ENCODE measurements at places on chromosomes 11 and 22.

GRCh38 chr22:18035751-18036150, 11.4 kb upstream of the MICAL3 start:
- no peak for DNase-seq

GRCh38 chr11:132245403-132246385, 875.3 kb downstream of the NTM start:
- DNase-seq, result no peak

- DNase-seq, result no peak
Measured at GRCh38 chr11:110298301-110298765, 1.9 kb upstream of the RDX start.

DNA sequence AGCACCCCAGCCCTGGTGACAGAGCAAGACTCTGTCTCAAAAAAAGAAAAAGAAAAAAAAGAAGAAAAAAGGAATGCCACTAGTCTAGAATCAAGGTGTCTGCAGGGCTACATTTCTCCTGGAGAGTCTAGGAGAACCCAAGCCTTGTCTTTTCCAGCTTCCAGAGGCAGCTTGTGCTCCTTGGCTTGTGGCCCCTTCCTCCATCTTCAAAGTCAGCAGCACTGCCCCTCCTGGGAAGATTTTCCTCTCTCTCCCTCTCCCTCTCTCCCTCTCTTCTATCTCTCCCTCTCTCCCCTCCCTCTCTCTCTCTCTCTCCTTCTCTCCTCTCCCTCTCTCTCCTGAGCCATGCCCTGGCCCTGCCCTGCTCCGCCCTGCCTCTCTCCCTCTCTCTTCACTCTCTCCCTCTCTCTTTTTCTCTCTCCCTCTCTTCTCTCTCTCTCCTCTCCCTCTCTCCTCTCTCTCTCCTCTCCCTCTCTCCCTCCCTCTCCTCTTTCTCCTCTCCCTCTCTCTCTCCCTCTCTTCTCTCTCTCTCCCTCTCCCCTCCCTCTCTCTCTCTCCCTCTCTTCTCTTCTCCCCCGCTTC, 97.7 kb upstream of the FGF3 start:
- DNase-seq, result no peak

DNA sequence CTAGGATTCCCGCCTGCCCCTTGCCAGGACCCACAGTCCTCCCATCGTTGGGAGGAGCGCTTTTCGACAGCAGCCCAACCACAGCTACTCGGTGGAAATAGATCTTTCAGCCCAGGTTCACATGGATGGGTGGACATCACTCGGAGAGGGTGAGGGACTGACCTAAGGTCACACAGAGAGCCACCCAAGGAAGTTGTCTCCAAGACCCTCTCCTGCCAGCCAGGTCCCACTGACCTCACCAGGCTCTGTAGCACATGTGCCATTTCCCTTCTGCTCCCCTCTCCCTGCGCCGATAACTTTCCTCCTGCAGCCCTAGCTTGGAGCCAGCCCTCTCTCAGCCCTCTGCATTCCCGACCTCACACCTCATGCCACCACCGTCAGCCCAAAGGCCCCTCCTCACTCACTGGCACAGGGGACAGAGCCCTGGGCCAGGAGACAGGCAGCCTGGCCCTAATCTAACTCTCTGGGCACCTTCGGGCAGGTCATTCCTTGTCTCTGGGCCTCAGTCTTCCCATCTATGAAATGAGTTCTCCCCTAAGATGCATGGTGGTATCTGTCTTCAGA, 4.7 kb downstream of the KCNJ4 start:
- no peak for DNase-seq

DNA sequence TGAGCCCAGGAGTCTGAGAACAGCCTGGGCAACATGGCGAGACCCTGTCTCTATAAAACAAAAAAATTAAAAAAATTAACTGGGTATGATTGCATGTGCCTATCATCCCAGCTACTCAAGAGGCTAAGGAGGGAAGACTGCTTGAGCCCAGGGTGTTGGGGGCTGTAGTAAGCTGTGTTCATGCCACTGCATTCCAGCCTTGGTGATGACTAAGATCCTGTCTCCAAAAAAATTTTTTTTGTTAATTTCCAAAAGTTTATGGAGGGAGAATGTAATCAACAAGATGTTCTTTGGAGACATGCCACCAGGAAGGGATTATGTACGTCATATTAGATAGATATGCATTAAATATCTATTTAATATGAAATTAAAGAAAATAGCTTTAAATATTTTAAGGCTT, 267.5 kb downstream of the SBF2 start:
- no peak for DNase-seq

- DNase-seq, result peak; percentile 11
Measured at GRCh38 chr11:67273260-67273990, 7.2 kb downstream of the GRK2 start.

DNA sequence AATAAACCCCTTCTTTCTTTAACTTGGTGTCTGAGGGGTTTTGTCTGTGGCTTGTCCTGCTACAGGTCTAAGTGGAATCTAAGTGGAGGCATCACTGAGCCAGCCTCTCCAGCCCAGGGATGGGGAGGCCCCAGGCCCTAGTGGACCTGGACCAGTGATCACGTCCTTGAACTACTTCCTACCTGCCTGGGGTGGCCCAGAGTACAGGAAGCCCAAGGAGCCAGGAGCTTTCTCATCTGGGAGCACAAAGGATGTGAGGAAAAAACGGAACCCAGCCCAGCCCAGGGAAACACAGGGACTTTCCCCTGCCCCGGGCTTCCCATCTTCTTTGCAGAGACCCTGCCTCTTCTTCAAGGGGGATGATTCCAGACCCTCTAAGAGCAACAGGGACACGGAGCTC, 3.5 kb upstream of the CD5 start:
- DNase-seq, result no peak

DNA sequence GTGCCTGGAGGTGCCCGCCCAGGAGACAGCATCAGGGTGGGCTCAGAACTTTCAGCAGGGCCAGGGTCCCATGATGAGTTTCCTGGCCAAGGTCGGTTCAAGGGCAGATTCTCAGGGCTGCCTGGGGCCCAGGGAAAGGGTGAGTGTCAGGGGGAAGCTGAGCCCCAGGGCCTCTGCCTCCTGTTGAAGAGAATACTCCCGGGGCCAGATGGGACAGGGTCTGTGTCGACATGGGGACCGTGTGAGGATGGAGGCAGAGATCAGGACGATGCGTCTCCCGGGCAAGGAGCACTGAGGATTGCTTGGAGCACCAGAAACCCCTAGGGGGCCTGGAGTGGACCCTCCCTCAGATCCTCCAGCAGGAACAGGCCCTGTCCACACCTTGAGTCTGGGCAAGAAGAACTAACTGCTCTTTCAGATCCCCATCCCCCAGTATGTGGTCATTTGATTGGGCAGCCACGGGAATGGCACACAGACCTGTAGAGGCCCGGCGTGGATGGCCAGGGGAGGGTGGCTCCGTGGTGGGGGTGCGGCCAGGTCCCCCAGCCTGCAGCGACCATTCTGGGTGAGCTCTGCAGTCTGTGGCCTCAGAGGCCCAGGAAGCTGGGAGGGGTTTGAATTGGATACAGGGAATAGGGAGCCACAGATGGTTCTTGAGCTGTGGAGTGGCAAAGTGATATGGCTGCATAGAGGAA, 1078.7 kb downstream of the BRD1 start:
- no peak for DNase-seq

DNA sequence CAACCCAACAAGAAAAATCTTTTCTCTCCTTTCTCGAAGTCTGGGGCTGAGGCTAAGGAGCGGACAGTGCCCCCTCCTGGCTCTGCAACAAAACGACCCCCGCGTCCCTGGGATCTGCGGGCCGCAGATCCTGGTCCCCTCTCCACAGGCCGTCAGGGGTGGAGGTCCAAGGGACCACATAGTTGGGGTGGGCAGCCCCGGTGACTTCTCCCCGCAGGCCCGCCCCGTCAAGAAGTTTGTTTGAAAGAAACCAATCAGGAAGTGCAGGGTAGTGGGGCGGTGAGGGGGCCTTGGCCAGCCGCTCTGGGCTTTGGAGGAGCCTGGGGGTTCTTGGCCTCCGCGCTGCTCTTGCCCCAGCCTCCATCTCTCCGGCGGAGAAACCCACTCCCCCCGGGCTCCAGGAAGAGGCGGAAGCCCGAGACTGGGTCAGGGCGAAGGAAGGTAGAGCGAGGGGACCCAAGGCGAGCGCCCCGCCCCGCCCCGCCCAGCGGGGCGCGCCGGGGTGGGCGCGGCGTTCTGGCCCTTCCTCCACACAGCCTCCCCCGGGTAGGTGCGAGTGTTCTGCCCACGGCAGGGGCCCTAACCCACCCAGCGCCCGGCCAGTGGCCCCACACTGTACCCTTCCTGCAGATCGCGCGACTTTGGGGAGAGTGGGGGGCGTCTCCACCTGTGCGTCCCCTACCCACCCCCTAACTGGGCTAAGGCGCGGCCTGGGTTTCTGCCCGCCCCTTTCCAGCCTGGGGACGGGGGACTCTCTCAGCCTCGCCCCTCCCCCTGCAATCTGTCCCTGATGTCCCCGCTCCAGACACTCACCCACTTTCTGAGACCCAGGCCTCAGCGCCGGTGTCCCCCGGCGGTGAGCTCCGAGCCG, 1.3 kb downstream of the TP53I11 start:
- DNase-seq, result peak; percentile 27

DNA sequence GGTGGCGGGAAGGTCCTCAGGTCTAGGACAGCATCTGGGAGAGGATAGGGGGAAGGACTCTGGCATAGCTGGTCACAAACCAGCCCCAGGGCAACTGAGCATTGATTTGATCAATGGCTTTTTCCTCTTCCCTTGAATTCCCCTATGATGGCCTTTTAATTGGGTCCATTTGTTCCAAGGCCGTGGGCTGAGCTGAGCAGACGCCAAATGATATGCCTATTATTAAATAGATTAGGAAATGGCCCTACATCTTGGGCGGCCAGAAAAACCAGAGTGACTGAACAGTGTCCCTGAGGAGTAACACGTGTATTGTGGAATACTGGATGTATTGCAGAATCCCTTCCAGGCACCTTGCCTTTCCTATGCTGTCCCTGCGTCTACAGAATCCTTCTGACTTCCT, 26.7 kb upstream of the P2RY6 start:
- DNase-seq, result no peak

- no peak for DNase-seq
Measured at GRCh38 chr11:33389635-33390034, 132.5 kb downstream of the HIPK3 start.

DNA sequence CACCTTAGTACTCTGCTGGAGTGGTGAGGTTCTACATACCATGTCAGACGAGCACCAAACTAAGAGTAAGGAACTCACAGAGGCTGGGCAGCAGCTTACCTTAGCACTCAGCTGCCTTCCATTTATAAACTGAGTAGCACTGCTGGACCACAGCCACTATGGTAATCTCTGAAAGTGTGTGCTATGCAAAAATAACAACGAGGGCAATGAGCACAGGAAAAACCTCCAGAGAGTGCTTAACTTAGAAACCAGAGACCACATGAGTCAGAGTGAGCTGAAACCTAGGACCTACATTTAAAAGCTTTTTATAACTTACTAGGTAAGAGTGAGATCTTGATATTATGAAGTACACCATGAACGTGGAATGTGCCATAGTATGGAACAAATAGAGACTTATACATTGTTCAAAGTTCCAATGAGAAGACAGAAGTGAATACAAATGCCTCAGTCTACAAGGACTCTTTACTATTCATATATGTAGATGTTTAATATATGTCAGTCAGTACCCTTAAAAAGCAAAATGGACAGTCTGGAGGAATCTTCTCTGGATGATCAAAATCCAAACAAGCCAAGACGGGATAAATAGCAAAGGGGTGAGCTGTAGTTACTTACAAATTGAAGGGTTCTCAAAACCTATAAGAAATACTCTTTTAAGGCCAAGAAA, 17.2 kb upstream of the CD59 start:
- no peak for DNase-seq

GRCh38 chr22:25012741-25013143, 60.2 kb downstream of the KIAA1671 start:
- no peak for DNase-seq

- DNase-seq, result no peak
Measured at GRCh38 chr11:78831571-78831970, 256.9 kb upstream of the NARS2 start.

GRCh38 chr22:30453731-30454510, 17.9 kb downstream of the SEC14L3 start:
- no peak for DNase-seq

DNA sequence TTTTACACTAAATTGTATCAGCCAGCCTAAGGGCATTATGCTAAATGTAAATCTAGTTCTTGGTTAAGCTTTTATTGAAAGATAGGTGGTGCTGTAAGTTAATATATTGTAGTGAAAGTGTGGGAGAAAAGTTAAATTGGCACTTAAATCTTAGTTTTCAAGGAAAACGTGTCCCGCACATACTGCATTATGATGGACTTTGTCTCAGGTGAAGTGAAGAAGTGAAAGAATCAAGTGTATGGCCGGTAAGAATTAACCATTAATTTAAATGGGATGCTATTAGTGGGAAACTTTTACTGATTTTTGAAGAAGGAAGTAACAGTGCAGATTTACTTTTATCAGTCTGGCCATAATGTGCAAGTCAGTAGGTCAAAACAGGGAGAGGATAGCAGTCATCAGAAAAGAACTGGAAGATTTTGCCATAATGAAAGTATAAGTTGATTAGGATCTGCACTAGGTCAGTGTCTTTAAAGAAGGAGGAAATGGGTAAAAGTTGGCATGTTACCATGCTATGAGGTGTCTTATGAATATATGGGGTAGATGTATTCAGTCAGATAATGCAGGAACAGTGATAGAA, 81.6 kb downstream of the PDHX start:
- DNase-seq, result peak; percentile 63

DNA sequence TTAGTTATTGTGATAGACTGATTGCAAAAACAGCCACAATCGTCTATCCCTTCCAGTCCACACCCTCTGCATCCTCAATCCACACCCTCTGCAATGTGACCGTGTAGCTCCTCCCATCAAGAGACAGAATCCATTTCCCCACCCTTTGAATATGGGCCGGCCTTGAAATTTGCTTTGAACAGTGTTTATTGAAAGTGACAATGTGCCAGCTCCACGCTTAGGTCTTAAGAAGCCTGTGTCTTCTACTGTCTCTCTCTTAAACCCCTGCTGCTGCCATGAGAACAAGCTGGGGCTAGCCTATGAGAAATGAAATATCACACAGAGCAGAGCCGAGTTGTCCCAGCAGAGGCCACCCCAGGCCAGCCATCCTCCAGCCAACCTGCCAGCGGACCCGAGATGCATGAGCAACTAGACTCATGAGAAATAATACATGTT, 22.3 kb upstream of the MICAL2 start:
- peak; percentile 17 for DNase-seq

DNA sequence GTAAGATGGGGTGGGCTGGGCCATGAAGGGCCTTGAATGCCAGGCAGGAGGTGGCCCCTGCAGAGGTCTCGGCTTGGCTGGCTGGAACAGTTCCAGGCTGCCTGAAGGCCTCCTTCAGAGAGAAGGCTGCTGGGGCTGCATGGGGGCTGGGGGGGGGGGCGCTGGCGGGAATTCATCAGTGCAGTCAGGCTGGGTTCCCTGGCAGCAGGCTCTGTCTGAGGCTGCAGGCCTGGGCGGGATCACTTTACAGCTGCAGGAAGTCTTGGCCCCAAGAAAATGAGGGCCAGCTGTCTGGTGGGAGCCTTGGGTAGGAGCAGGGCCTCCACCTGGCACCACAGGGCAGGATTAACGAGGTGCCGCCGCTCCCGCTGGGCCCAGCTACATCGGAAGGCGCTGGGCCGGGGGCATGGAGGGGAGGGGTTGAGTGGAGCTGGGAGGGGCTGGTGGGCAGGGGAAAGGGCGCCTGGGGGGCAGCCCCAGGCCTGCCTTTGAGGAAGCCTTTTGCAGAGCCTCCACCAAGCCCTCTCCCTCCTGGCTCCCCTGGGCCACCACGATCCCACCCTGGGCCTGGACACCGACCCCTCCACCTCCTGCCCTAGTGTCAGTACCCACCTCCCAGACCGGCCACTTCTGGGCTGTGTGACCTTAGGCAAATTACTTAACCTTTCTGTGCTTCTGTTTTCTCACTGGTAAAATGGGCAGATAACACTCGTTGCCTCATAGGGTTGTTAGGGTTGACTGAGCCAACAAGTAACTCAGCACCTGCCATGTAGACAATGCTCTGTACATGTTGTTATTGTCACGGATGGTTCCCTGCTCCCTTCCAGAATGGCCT, 31.0 kb upstream of the HMOX1 start:
- DNase-seq, result no peak
